ENCODE measurements at places on chromosomes 5 and 9.
A peak's percentile ranks its signal among the peaks of the same experiment; 100 is the strongest.

- no peak for DNase-seq
Measured at GRCh38 chr9:2771661-2772060, 54.4 kb downstream of the KCNV2 start.

DNA sequence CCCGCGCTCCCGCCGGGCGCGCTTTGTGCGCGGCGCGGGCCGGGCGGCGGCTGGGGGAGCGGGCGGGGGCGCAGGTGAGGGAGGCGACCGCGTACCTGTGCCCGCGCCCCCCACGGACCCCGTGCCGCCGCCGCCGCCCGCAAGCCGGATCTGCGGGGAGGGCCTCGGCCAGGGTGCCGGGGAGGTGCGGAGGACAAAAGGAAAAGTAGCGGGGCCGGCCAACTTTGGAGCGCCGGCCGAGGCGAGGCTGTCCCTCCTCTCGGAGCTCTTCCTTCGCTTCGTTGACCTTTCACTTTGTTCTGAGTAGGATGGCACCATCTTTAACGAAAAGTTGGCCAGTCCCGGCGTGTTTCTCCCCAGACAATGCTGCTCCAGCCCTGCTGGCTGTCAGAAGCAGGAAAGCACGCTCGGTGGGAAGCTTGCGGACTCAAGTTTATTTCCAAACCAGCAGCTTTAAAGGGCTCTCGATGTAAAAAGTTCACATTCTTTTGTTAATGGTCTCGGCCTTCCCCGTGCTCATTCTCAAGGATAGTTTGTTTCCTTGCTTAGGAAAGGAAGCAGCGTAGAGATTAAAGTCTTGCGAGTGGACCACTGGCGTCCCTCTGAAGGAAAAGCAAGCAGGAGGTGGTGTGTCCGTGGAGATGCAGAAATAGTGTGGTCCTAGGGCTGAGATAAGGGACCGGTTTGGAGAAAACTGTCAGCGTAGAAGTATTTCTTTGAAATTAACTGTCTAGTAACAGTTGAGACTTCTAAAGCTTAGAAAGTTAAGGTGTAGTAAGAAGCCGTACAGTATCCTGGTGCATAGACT, 639 bp downstream of the EHMT1 start:
- DNase-seq: peak; percentile 46

DNA sequence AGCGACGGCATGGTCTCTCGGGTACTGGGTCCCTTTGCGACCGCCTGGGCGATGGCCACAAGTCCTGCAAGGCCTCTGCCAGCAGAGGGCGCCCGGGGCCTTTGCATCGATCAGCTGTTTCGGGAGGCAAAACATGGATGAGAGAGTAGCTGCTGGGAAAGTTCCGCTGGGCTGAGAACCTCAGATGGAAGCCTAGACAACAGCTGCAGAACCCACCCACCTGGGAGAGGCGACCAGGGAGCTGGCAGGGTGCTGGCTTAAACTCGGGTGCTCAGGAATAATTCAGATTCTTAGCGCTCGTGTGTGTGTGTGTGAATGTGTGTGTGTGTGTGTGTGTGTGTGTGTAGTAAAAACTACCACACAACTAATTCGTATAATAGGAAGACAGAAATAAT, 50.0 kb downstream of the TRIM32 start:
- peak; percentile 55 for DNase-seq

- no peak for DNase-seq
Measured at GRCh38 chr9:114386361-114386885, 1.4 kb downstream of the AKNA start.

DNA sequence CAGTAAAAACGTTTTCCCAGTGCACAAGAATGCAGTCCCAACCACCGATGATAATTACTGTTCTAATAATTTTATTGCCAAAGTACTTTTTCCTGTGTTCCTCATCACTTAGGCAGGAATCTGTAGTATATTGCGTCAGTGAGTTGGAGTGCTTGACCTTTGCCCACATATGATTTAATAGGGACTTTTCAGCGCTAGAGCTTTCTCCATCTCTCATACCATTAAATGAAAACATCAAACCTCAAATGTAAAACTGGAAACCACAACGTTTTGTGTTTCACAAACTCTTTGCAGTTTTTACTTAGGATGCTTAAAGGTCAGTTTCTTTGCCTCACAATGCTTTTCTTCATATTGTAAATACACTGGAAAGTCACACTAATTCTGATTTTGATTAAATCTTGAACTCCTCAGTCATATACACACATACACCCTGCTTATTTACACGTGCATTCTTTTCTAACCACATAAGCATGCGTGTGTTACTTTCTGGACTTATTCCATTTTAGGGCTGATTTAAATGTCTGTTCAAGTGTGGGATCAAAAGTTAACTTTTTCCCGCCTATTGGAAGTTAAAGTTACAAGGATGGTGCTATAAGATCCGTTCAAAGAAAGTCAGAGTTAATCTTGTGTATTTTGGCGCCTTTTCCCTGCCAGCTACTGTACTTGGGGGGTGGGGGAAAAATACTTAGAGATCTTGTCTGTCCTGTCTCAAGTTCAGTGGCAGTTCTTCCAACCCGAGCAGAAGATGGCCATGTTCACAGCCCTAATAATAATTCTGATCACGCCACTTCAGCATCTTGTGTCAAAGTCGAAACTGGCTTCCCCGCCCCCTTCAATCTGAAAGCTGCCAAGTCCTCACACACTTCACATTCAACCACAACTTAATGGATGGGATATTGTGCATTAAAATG, 6.6 kb upstream of the NFIB start:
- peak; percentile 71 for DNase-seq
